ENCODE measurements at places on chromosomes 1 and 21.
A peak's percentile ranks its signal among the peaks of the same experiment; 100 is the strongest.

DNA sequence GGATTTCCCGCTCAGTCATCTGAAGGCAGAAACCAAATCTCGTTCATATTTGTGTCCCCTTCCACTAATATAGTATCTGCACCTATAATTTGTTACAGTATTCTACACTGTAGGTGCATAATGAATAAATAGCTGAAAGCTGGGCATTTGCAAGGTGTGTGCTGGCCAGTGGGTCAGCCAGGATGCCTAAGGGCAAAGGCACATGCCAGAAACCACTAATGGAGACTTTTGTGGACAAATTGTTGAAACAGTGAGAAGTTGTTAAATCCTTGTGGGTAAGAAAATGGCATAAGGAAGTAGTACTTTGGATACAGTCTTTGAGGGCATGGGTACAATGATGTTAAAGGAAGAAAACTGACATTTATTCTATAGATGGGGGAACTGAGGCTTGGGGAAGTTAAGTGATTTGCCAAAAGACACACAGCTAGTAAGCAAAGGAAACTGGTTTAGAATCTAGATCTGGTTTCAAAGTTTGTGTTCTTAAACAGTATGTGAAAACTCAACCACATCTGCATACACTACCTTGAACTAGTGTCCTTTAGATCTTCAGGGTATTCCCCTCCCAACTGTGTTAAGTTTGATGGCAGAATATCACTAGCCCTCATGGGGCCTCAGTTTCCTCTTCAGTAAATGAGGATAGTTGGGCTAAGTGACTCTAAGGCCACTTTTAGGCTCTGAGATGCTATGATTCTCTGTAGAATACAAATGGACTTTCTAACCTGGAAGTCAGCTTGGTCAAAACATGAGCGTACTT, 26.5 kb upstream of the LRRC8C start:
- H3K27me3 ChIP-seq = no peaks in the 10 kb centered on the region
- DNase-seq = no peak
- no peak overlapping the region for H3K4me3 ChIP-seq
- no peak overlapping the region for H3K27ac ChIP-seq

- H3K27ac ChIP-seq = no peak within 1 kb of the TSS
- DNase-seq = no peak
- H3K4me3 ChIP-seq = peak within 1 kb of the TSS; percentile 45
- peaks cover 45% of the 10 kb centered on the region for H3K27me3 ChIP-seq
These were observed at the start of gene GLIS1 for GRCh38 chr1:53739109-53739681. TSS of gene GLIS1 (minus strand) at chr1:53739164. CDS start at chr1:53738064, 1,100 bp downstream.

DNA sequence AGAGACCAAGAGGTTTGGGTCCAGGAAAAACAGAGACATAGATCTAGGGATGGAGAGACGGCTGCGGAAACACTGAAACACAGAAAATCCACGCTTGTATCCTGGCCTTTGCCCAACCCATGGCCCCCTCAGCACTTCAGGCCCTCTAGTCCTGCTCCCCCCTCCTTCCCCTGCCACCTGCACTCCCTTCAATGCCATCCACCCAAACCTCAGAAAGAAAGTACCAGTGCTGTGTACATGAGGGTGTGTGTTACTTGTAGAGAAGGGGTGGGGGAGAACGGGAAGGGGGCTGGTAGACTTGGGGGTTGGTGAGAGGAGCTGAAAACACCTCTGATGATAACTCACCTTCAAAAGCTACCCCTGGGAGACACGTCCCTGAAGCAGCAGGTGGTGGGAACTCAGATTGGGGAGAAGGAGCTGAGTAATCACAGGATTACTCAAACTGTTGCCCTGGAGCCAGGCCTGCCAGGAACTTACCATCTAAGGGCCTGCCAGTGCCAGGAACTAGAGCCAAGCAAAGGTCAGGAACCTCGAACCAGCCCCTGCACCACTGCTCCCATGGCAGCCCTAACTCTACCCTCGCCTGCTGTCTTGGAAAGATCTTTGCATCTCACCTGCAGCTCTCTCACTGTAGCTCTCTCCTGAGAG, 11.5 kb downstream of the RORC start:
- peaks cover 4% of the 10 kb centered on the region for H3K4me1 ChIP-seq
- DNase-seq = no peak
- no peak overlapping the region for H3K27ac ChIP-seq
- no peaks in the 10 kb centered on the region for H3K27me3 ChIP-seq
- H3K4me3 ChIP-seq = no peak overlapping the region
- no peaks in the 10 kb centered on the region for H3K36me3 ChIP-seq

DNA sequence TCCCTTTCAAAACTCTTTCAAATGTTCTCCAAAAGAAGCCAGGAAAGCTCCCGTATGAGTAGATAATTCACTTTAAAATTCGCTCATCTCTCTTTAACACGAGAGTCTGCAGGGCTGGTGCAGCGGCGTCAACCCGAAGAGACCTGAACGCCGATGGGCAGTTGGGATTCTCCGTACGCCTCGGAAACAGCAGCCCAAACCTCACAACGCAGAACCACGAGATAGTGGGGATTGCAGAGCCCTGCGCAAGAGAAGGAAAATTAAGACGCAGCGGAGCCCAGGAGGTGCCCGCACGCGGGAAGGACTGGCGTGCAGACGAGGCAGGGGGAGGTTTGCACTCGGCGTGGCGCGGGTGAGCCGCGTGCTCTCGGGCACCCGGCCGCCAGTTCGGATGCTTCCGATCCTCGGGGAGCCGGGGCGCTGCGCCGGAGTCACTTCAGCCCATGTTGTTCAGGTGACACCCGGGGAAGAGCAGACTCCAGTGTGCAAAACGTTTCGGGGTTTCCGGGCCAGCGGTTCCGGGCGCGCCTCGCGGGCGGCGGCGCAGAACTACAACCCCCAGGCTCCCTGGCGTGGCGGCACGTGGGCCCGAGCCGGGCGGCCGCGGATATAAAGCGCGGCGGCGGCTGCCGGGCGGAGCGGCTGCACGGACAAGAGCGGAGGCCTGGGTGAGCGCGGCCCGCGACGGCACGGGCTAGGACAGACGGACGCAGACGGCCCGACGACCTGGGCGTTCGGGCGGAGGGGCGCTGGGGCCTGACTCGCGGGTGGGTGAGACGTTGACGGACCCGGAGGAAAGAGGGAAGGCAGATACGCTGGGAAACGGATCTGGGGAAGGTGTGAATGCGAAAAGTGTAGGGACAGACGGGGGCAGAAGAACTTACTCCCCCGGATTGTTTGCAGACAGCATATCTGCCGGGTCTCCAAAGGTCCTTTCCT, at the start of gene NPL:
NPL (plus strand) TSS at position 636 of the 939 bp plus-strand sequence. CDS start 4,599 bp downstream, outside the sequence.
- no peak for DNase-seq
- peak within 1 kb of the TSS; percentile 75 for H3K4me3 ChIP-seq
- no peaks in the 10 kb centered on the region for H3K4me1 ChIP-seq
- no peaks in the 10 kb centered on the region for H3K36me3 ChIP-seq
- H3K27me3 ChIP-seq = peaks cover 13% of the 10 kb centered on the region
- no peak within 1 kb of the TSS for H3K27ac ChIP-seq

GRCh38 chr1:19055701-19056100, 99.2 kb upstream of the IFFO2 start:
- H3K4me3 ChIP-seq = no peak overlapping the region
- no peaks in the 10 kb centered on the region for H3K36me3 ChIP-seq
- H3K27ac ChIP-seq = no peak overlapping the region

GRCh38 chr1:68103884-68104554, 53.6 kb upstream of the DIRAS3 start:
- H3K4me3 ChIP-seq = no peak overlapping the region
- H3K27me3 ChIP-seq = no peaks in the 10 kb centered on the region
- peaks cover 1% of the 10 kb centered on the region for H3K4me1 ChIP-seq
- DNase-seq = no peak
- H3K36me3 ChIP-seq = no peaks in the 10 kb centered on the region
- H3K27ac ChIP-seq = no peak overlapping the region

- no peak overlapping the region for H3K27ac ChIP-seq
- peak overlapping the region; percentile 51 for H3K4me3 ChIP-seq
- H3K4me1 ChIP-seq = peaks cover 4% of the 10 kb centered on the region
- DNase-seq = no peak
- peaks cover 10% of the 10 kb centered on the region for H3K27me3 ChIP-seq
These were observed 495 bp downstream of the SYNC start for GRCh38 chr1:32701951-32702598.

GRCh38 chr1:162172311-162173102, 103.0 kb downstream of the NOS1AP start:
- no peaks in the 10 kb centered on the region for H3K36me3 ChIP-seq
- H3K4me3 ChIP-seq = no peak overlapping the region
- no peaks in the 10 kb centered on the region for H3K27me3 ChIP-seq
- H3K27ac ChIP-seq = no peak overlapping the region
- peaks cover 9% of the 10 kb centered on the region for H3K4me1 ChIP-seq
- no peak for DNase-seq

- H3K27ac ChIP-seq = no peak overlapping the region
- no peaks in the 10 kb centered on the region for H3K4me1 ChIP-seq
- no peak overlapping the region for H3K4me3 ChIP-seq
- H3K36me3 ChIP-seq = no peaks in the 10 kb centered on the region
- DNase-seq = no peak
- no peaks in the 10 kb centered on the region for H3K27me3 ChIP-seq
These were observed 46.1 kb upstream of the RBM34 start for GRCh38 chr1:235207209-235207565.

DNA sequence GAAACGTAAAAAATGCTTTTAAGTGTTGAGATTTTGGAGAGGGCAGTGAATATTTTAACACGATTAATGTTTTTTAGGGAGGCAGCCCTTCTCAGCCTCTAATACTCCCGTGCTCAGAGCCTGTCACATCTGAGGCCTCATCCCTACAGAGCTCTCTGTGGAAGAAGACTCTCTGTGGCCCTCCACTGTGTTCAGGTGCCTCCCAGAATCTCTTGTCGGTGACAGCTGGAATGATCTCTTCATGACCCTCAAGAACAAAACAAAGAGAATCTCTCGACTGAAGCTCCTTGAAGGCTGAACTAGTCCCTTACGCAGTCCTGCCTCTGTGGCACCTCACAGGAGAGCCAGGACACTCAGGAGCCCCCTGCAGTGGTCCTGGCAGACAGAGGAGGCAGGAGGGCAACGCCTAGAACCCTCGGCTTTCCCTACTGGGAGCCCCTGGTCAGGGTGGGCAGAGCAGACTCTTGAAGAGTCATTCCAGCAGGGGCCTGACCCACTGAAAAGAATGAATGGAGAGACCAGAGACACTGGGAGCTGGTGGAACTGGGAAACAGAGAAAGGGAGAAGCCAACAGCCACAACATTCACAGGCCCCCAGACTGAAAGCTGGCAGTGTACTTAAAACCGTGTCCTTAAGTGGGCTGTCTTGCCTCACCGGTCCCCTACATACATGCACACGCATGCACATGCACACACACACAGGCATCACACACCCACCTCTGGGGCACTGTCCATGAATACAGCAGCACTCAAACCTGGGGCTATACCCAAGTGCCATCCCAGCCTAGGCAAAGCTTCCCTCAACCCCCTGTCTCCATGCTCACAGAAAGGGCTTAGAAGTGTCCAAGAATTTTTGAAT, 67.5 kb upstream of the ANGPTL1 start:
- no peaks in the 10 kb centered on the region for H3K36me3 ChIP-seq
- no peak overlapping the region for H3K27ac ChIP-seq
- peaks cover 1% of the 10 kb centered on the region for H3K4me1 ChIP-seq
- H3K4me3 ChIP-seq = no peak overlapping the region
- DNase-seq = no peak
- H3K27me3 ChIP-seq = no peaks in the 10 kb centered on the region

- no peak overlapping the region for H3K4me3 ChIP-seq
- peaks cover 1% of the 10 kb centered on the region for H3K4me1 ChIP-seq
- no peaks in the 10 kb centered on the region for H3K27me3 ChIP-seq
- no peak overlapping the region for H3K27ac ChIP-seq
- no peaks in the 10 kb centered on the region for H3K36me3 ChIP-seq
These were observed 343.6 kb downstream of the PTPRU start for GRCh38 chr1:29579821-29580425.

DNA sequence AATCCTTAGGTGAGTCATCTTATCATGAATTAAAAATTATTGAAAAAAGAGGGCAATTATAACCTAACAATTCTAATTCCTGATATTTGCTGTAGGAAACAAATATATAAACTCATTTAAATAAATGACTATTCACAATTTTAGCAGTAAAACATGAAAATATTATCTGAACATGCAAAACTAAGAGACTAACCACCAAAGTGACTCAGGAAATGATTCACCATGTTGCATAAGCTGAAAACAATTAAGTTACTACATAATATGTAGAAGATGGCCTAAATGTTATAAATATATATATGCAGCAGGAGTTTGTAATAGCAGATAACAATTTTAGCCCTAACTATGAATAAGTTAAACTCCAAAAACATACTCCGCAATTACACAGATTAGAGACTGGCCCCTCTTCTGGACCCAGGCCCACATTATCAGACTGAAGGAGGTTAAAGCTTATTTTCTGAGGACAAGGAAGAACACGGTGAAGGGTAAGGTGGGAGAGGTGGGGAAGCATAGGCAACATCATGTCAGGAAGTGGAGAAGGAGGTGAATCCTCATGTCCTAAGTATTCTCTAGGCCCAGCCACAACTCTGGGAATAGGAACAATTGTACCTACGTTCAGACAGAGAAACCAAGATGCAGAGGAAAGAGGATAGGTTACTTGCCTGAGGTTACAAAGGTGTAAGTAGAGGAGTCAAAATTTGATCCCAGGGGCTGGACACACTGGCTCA, 15.6 kb upstream of the AIM2 start:
- H3K4me1 ChIP-seq = no peaks in the 10 kb centered on the region
- no peaks in the 10 kb centered on the region for H3K27me3 ChIP-seq
- H3K4me3 ChIP-seq = no peak overlapping the region
- no peak overlapping the region for H3K27ac ChIP-seq

GRCh38 chr1:178151831-178152230, 57.9 kb downstream of the RASAL2 start:
- H3K4me3 ChIP-seq = no peak overlapping the region
- no peak for DNase-seq
- H3K27ac ChIP-seq = no peak overlapping the region
- H3K27me3 ChIP-seq = no peaks in the 10 kb centered on the region

GRCh38 chr1:184597650-184598357, 156.9 kb downstream of the EDEM3 start:
- no peak overlapping the region for H3K27ac ChIP-seq
- no peak for DNase-seq
- no peak overlapping the region for H3K4me3 ChIP-seq

DNA sequence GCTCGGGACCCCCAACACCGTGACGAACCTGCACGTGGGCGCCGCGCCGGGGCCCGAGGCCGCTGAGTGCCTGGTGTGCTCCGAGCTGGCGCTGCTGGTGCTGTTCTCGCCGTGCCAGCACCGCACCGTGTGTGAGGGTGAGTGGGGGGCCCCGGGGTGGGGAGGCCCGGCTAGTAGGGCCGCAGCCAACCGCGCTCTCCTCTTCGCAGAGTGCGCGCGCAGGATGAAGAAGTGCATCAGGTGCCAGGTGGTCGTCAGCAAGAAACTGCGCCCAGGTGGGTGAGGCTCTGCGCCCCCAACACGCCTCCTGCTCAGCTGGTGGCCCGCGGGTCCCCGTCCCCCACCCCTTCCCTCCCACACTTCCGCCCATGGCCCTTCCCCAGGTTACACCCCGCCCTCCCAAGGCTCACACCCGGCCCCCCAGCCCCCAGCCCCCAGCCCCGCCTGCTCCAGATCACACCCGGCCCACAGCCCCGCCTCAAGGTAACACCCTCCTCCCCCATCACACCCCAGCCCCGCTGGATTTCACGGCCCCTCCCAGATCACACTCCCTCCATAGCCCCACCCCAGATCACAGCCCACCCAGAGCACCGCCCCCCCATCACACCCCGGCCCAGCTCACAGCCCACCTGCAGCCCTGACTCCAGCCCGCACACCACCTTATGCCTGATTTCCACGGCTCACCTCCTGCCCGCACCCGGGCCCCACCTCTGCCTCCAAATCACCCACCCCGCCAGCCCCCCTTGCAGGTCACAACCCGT, 2.4 kb upstream of the MMP23B start:
- H3K27ac ChIP-seq = no peak overlapping the region
- H3K27me3 ChIP-seq = no peaks in the 10 kb centered on the region
- H3K36me3 ChIP-seq = no peaks in the 10 kb centered on the region
- H3K4me1 ChIP-seq = peaks cover 5% of the 10 kb centered on the region
